ENCODE measurements at places on chromosomes 1 and 21.

DNA sequence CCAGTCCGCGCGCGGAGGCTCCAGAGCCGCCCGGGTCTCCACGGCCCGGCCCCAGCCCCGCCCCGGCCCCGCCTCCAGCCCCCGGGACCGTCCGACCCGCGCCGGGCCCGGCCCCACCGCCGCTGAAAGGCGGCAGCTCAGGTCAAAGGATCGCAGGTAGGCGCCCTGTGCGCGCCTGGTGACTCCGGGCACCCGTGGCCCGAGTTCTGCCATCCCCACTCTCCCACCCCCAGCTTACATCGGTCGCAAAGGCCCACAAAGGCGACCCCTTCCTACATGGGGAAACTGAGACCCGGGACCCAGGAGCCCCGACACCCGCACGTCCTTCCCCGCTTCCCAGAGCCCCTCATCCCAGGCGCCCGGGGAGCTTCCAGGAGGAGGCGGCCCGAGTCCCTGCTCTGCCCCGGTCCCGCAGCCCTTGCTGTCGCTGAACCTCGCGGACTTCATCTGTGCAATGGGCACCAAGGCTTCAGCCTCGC is at the start of gene TMEM200B:
TSS of gene TMEM200B (minus strand) at position 17 of the 479 bp plus-strand sequence. CDS start 2,075 bp downstream, outside the sequence.
- no peak for DNase-seq

DNA sequence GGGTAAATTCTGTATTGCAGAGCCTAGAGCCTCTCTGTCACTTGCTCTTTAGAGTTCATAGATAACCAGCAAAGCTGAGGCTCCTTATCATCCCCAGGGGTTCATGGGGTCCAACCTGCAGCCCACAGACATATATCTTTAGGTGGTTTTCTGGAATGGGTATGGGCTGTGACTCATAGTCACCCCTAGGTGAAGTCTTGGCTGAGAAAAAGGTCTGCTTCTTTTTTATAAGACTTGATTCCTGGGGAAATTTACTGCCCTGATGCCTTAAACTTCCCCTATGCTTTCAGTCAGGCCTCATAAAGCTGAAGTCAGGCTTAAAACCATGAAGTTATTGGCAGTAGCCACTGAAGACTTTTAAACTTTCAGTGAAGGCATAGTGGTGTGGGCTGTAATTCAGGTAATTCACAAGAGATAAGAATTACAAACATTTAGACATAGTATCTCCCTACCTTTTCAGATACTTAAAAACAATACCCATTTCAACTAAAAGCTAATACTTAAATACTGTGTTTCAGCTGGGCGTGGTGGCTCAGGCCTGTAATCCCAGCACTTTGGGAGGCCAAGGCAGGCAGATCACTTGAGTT is 46.8 kb downstream of the MACO1 start:
- DNase-seq: peak; percentile 18

DNA sequence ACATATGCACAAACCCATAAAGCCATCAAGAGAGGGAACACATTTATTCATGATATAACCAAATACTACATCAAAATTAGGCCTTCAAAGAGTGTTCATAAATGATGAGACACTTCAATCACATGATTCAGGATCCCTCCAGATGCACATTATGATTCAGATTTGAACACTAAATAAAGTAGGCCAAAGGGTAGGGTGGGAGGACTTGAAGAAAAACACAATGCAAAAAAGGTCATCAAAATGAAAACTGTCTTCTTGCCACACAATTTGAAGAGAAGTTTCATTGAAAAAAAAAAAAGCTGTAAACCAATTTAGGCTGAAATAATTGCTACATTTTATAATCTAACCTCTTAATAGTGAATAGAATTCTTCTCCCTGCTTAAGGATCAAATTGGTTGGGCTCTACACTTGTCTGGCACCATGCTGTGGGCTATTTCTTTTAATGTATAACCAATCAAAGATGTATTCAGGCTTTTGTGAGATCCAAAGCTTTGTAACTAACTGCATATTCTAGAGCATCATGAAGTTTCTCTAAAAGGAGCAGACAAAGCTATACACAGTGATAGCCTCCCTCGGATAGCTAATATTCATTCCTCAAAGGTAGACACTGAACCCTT is 58.1 kb downstream of the ZSWIM5 start:
- DNase-seq: no peak

DNA sequence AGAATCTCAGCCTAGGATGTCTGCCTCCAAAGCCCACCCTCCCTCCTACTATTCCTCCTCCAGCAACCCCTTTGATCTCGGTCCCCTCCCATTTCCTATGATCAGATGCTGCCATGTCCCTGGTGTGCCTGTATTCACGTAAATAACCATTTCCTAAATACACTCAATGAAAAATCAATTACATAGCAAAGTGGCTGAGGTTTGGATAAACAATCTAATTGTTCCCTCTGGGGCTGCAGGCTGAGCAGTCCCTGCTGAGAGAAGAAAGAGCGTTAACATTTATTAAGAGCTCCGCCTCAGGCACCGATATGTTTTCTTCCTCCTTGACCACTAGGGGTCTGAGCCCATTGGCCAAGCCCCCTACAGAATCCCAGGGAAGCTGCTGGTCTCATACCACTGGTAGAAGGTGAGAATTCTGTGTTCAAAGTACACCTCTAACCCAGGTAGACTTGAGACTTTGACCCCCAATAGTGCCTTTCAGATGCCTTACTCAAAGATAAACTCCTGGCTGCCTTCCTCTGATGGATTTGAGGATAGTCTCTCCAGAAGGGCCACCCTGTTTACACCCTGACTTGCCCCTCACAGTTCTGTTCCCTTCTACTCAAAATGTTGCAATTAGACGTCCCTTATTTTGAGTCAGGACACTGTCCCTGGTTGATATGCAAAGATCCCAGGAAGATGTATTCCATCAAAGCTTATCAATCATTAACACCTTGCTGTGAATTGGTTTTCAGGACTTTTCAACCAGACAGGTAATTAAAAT is 33.9 kb upstream of the CAMK1G start:
- DNase-seq: no peak

- no peak for DNase-seq
These were observed 562.6 kb downstream of the PTPRU start for GRCh38 chr1:29798699-29799566.

- DNase-seq: no peak
These were observed 20.9 kb upstream of the GORAB start for GRCh38 chr1:170511038-170511437.

- DNase-seq: no peak
These were observed 57.9 kb upstream of the S1PR1 start for GRCh38 chr1:101178688-101179491.

- no peak for DNase-seq
These were observed 38.4 kb downstream of the PIK3CD start for GRCh38 chr1:9689971-9690381.
